ENCODE measurements at places on chromosomes 7 and 10.

GRCh38 chr10:6229290-6229689 lies 26.6 kb downstream of the PFKFB3 start:
- DNase-seq: no peak

GRCh38 chr7:96416116-96416515 lies 94.2 kb upstream of the SLC25A13 start:
- DNase-seq: no peak

GRCh38 chr10:5809527-5810154 lies 3.6 kb downstream of the GDI2 start:
- no peak for DNase-seq

GRCh38 chr10:123135415-123136141 lies at the start of gene HMX3:
TSS of gene HMX3 (plus strand) at chr10:123135970. CDS start at chr10:123136051, 81 bp downstream.
- no peak for DNase-seq

DNA sequence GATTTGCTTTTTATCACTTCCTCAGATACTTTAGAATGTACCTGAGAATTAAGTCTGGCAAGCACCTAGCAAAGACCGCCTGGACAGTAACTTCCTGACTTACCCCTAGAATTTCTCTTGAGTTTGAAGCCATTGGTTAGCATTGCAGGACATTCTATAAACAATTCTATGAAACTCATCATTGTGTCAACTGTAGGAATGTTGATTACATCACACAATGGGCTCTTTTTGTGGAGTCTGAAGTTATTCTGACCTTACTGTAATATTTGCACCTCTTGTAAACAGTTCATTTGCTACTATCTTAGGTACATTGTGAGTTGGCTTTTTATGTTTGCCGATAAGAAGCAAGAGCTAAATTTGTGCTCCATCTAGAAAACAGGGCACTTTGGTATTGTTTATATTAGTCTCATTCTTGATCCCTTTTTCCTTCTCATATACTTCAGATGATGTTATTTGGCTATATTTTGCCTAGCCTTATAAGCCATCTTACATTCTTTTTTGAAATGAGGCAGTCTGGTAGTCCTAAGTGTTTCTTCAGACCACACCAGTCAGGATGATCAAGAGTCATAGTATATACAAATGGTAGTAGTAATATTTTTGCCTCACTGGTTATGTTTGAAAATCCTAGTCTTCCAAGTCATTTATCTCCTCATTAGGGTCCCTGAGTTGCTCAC lies 52.4 kb downstream of the CASD1 start:
- no peak for DNase-seq

DNA sequence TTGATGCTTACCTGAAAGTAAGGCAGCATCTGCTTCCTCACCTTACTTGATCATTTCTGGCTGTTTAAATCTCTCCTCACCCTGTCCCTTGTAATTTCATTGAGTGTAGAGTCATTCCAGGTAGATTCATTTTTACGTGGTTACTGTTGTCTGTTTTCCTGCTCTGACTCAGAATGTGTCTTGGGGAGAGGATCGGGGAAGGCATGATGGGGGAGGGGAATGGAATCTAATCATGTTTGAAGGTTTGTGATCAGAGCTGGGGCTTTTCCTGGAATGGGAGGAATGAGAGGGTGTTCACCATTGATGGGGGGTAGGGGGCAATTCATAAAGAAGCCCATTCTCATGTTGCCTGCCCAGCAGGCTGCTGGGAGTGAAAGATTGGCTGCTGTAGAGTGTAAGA lies 18.7 kb downstream of the SEC24C start:
- peak; percentile 33 for DNase-seq

DNA sequence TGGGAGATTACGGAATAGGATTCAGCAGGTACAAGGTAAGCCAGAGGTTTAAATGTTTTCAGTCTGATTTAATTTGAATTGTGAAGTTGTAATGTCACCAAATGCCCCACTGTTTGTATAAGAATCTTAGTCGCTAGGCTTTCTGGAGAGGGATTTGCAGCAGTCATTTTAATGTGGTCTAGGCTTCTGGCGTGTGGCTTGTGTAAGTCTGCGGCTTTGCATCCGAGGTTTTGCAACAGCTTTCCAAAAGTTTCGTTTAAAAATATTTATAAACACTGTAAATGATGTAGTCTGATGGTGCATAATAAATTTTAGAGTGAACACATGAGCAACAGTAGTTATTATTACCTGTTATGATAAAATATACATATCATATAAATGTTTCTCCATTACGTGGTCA lies 26.1 kb upstream of the BHLHA15 start:
- no peak for DNase-seq

GRCh38 chr7:109020251-109020650 lies 450.6 kb downstream of the DNAJB9 start:
- DNase-seq: no peak

- no peak for DNase-seq
Observed at GRCh38 chr7:73521636-73522104, 423 bp downstream of the BAZ1B start.

GRCh38 chr7:75789361-75789924 lies 17.4 kb upstream of the CCL26 start:
- no peak for DNase-seq

GRCh38 chr7:51151455-51151854 lies 165.2 kb downstream of the COBL start:
- DNase-seq: no peak

DNA sequence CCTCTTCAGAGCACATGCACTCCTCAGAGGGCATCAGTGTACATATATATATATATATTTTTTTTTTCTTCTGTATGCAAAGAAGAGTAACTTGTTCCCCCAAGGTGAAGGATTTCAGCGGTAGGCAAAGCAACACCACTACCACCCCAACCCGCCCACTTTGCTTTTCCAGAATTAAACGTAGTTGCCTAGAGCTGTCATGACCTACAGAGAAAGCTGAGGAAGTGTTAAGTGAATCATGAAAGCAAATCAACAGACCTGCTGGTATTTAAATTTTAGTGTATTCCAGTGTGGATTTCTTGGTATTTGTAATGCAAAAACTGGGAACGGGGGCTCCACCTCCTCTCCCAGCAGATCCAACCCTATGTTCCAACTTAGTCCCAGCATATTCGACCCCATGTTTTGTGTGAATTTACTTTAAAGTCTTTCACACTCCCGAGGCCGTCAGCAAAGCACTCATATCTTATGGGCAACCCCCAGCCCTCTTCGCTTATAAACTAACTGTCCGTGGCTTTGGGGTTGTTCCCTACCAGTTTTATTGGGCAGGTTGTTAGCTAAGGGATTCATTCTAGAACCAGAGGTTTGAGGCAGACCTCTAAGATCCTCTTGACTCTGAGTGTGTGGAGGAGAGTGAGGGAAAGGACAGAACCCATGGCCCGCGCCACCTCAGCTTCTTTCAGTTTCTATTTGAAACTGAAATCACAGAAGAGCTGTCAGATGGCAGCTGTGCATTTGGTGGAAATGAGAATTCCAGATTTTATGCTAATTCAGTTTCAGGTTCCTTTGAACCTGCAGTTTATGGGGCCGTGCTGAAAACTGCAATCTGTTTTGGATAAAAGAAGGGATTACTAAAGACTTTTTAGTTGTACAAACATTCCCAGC lies 450.2 kb upstream of the GALNT17 start:
- DNase-seq: no peak

GRCh38 chr10:131638880-131639278 lies 261.9 kb upstream of the PPP2R2D start:
- no peak for DNase-seq

GRCh38 chr7:107847168-107847835 lies 43.7 kb upstream of the DLD start:
- no peak for DNase-seq

GRCh38 chr7:2280424-2280823 lies 33.8 kb downstream of the SNX8 start:
- DNase-seq: no peak

DNA sequence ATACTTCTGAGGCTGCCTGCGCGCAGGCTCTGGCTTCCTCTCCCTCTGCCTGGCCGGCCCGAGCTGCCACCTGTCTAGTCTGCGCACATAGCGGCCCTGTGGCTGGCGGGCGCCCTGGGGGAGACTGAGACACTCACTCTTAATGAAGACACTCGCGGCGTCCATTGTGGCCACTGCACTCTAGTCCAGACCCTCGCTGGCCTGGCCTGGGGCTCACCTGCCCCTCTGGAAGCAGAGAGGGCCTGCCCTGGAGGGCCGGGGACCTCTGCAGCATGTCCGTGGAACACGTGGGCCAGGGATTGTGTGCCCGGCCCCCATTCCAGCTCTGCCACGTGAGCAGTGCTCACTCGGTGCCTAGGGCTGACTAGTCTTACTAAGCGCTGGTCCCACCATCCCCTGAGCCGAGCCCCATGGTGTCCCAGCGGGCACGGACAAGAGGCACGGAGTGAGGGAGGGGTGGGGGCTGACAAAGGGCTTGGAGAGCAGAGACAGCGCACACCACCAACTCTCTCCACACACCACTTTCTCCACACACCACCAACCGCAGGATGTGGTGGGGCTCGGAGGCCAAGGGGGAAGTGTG lies 149.3 kb downstream of the ELFN1 start:
- no peak for DNase-seq

DNA sequence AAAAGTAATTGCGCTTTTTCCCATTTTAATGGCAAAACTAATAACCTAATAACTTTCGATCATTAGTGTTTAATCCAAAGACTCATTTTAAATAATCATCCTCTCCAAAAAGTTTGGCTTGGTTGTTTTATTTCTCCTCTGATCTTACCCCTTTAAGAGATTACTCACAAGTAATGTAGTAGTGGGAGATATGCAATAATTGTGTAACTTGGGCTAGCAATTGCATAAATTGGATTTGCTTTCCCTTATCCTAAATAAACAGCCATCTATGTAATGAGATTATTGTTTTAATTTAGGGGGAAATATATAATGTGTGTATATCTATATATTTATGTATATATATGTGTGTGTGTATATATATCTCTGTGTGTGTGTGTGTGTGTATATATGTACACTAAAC lies 82.5 kb downstream of the RNLS start:
- no peak for DNase-seq

DNA sequence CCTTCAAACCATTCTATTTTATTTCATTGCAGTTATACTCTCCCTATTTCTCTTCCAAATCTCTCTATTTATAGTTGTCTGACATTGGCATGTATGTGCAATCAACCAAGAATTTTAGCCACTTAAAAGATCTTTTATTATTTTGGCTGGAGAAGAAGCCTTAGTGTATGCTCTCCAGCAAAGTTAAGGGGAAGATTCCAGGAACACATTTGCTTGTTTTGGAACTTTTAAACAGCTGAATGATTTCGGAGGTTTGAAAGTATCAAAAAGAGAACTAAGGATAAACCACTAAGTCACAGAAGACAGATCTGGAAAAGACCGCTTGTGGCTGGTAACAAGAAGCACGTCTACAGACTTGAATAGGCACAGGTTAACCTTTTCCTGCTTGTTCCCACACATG lies 182.2 kb upstream of the FZD1 start:
- DNase-seq: no peak

GRCh38 chr7:151309311-151309710 lies 32.3 kb upstream of the NUB1 start:
- no peak for DNase-seq

GRCh38 chr10:128306535-128306934 lies 180.3 kb upstream of the MKI67 start:
- DNase-seq: no peak

GRCh38 chr7:153584132-153584531 lies 468.1 kb upstream of the DPP6 start:
- no peak for DNase-seq

DNA sequence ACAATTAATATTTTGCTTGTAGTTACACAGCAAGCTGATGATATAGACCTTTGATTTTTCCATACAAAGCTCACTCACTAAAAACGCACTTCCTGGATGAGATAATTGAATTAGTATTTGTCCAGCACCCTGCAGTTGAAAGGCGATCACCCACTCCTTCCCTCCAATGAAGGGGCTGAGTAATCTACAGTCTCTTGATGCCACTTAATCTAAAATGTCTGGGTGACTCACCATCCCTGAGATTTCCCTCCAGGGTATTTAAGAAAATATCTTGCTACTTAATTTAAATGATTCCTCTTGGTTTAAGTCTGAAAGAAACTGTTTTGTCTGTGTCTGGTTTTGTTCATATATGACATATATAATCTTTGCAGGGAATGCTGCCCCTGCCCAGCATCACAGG lies 515.3 kb downstream of the GRID1 start:
- no peak for DNase-seq

DNA sequence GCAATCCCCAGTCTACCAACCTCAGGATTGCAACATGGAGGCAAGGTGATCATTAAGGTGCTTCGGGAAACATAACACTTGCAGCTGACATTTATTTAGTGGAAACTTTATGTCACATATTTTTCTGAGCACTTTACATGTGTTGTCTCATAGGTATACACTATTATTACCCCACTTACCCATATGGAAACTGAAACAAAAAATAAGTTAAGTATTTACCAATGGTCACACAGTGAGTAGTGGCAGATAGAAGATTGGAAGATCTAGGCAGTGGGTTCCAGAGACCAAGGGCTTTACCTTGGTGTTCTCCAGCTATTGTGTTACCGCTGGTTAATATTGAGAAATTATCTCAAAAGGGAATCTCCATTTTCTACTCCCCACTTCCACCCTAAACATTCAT lies 1279.1 kb upstream of the SORCS1 start:
- DNase-seq: no peak

DNA sequence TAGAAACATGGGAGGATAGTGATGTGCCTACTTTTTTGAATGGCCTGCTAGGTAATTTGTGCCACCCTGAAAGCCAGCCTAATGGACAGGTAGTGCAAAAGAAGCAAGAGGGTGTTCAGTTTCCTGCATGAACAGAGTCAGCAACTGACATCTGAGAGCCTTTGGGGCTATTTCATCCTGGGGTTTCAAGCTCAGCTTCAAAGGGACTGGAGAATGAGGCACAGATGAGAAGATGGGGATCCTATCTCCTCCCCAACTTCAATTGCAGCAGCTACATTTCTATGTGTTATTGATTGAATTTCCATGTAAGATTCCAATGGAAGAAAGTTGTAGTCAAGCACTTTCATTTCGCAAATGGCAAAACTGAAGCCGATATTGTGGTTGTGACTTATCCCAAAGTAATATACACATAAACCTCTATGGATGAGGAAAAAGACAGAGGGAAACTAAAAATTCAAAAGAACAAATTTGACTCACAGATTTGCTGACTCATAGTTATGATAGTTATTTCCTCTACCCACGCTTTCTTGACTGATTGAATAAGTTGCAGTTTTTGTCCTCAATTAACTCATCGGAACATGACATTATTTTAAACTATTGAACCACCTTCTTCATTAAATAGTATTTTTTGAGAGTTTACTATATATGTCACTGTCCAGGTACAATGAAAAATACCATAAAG lies 42.6 kb upstream of the NRP1 start:
- DNase-seq: no peak

DNA sequence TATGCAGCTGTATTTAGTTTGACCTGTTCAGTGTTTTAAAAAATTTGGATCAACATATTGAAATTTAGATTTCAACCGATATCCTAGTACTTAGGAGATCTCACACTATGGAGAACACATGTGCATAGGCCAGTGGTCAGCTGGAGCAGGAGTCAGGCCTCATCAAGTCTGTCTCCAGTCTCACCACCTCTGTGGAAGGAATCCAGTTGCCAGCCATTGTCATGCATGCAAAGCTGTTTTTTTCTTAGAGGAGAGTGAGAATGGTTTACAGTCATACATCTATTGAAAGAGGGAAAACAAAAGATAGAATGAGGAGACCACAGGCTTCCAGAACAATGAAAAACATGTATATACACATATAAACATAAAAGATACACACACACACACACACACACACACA lies 7.6 kb upstream of the CLEC5A start:
- no peak for DNase-seq

Measured in keratinocyte (primary cell).